Stimulated activated naive CD8-positive, alpha-beta T cell treated with anti-CD3 and anti-CD28 coated beads, Interleukin-15, amount 100 ng/mL, for 72 hours (primary cell): ENCODE measurements at places on chromosomes 5 and 9.

- DNase-seq, result no peak
Measured at GRCh38 chr5:96066386-96066719, 104.7 kb upstream of the ELL2 start.

- no peak for DNase-seq
Measured at GRCh38 chr5:98468188-98468869, 305.1 kb upstream of the RGMB start.

DNA sequence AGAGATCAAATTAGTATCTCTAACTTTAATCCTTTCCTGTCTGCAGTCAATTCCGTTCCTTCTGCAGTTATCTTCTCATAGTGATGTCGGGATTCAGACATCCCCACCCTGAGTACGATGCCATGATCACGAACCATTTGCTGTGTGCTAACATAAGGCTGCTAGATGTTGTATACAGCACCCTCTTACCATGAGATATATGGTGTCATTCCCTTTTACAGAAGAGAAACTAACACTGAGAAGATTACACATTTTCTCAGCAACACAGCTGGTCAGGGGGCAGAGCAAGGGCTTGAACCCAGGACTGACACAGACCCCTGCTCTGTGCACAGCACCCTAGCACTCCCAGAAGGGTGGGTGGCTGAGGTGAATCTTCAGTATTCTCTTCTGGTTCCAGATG is 46.9 kb upstream of the HSD17B4 start:
- no peak for DNase-seq

- DNase-seq, result no peak
Measured at GRCh38 chr9:83284746-83285145, 221.8 kb upstream of the RASEF start.

DNA sequence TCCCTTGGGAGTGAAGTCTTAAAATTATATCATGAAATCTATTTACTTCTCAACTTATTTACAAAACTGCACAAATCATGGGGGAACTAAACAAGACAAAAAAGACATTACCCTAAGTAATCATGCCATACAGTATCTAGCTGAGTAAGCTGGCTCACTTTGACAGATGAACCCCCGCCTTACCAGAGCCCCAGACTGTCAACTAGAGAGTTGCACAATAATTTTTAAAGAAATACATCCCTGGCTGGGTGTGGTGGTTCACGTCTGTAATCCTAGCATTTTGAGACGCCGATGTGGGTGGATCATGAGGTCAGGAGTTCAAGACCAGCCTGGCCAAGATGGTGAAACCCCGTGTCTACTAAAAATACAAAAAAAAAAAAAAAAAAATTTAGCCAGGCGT is 62.3 kb downstream of the LPAR1 start:
- no peak for DNase-seq

- no peak for DNase-seq
Measured at GRCh38 chr5:138833080-138833479, 42.1 kb downstream of the LRRTM2 start.

DNA sequence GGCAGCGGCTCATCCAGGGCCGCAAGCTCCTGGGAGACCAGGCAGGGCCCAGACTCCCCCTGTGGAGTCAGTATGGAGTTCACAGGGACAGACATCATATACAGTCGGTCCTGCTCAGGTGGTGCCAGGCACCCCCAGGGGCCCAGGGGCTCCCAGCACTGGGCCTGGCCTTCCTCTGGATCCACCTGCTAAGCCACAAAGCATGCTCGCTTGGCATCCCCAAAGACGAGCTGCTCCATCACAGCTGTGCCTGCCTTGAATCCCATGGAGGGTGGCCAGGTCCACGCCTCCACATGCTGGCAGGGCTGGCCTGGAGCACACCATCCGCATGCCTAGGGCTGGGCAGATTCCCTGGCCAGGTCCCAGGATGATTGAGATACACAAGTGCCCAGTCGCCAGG is 4.6 kb downstream of the BICD2 start:
- no peak for DNase-seq

DNA sequence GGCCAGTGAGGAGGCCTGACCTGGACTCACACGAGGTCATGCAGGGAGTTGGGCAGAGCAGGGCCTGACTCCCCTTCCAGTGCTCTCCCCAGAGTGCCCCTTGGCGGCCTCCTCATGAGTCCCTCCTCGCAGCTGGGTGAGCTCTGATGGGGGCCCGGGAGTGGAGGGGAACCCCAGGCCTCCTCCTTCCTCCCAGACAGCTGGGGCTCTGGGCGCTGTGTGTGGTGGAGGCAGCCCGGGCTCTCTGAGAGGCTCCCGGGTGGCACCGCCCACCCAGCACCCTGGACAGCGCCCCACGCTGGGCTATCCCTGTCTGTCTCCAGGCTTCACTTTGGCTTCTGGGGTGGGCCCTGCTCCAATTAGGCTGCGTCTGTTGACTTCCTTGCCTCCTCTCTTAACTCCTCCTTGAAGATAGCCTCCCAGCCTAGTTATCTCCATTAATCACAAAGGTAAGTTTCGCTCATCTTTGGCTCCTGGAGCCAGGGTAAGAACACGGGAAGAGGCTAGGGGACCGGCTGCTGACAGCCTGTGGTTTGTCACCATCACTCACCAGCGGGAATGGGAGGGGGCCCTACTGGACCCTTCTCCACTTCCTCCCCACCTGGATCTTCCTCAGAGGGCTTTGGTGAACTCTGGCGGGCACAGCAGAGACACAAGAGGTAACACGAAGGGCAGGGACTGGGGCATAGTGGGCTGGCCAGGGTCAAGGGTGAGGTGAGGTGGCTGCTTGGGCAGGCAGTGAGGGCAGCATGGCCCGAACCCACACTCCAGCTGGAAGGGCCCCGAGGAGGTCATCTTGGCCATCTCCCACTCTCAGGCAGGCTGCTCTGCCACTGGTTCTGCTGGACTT is 13.1 kb downstream of the PSD2 start:
- peak; percentile 29 for DNase-seq

DNA sequence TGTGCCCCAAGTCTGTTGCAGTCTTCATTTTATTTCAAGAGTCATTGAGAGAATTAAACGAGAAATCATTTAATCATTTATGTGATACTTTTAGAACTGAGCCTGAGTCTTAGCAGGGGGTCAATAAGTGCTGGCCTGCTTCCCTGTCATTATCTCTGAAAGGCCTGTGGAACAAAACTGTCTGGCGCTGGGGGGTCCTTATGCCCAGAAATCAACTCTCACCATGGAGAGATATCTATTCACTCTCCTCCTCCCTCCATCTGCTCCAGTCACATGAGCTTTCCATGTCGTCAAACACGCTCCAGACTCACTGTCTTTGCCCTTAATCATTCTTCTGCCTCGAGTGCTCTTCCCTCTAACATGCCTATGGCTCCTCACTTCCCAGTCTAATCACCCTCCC is 136.8 kb downstream of the ESM1 start:
- DNase-seq, result no peak

GRCh38 chr5:1435369-1435768 is 9.9 kb downstream of the SLC6A3 start:
- DNase-seq, result peak; percentile 2

GRCh38 chr9:893843-894420 is 52.4 kb downstream of the DMRT1 start:
- peak; percentile 91 for DNase-seq

DNA sequence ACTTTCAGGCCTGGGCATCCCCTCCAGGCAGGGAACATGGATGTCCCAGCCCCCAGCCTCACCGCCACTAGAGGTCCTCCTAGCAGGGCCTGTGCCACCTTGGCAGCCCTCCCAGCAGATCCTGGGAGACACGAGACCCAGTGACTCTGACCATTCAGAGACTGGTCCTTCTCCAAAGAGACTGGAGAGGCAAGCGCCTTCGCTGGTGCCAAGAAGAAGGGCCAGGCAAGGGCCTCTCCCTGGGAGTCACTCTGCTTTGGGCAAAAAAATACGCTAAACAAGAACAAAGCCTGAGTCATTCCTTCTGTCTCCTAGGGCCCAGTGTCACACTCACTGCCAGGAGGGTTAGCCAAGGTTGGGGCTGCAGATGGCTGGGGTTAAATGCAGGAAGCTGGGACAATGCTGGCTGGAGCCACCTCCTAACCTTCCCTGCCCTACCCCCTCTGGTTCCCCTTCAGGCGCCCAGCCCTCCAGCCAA is 35.3 kb upstream of the SMIM23 start:
- no peak for DNase-seq

GRCh38 chr5:67431191-67431590 is 234.6 kb upstream of the CD180 start:
- DNase-seq, result no peak

- DNase-seq, result no peak
Measured at GRCh38 chr9:35683323-35683722, 6.4 kb downstream of the TPM2 start.

DNA sequence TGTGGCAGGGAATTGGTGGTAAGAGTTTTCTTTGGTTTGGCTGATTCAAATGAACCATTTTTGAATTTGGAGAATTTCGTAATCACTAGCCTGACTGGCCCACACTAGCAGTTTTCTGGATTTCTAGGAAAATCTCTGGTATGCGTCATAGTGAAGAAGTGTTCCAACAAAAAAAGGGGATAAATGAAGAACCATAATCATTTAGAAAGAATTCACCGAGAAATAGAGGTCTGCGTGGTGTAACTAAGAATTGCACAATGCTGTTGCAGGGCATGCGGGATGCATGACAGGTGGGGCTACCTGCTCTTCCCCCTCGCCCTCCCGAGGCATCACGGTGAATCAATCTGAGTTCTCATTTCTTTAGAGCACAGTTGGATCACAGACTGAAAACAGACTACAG is 232.3 kb upstream of the PAPPA start:
- no peak for DNase-seq

DNA sequence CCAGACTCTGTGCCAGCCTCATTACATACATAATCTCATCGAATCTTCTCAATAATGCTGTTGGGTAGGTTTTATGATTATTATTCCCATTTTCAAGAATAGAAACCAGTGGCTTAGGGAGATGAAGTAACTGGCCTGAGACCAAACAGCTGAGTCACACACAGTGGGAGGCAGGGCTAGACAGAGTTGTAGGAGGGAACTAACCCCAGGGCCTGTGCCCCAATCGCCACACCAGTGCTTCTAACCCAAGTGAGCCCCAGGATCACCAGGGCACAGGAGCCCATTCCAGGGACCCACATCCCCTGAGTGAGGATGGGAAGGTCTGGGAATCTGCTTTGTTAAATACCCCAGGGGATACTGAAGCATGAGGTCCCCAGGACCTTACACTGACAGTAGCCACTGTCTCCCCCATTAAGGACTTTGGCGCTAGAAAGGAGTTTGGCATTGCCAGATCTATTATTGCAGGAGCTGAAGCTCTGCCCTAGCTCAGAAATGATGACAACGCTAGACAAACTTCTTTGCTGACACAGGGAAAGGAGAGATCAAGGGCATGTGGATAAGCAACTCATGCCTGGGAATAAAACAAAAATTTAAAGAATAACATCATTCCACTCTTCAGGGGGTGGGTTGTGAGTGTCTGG is 63.8 kb upstream of the PPARGC1B start:
- no peak for DNase-seq

GRCh38 chr5:73142035-73142434 is 21.7 kb downstream of the TMEM171 start:
- DNase-seq, result no peak

- DNase-seq, result no peak
Measured at GRCh38 chr9:3906437-3907213, 380.8 kb upstream of the RFX3 start.

DNA sequence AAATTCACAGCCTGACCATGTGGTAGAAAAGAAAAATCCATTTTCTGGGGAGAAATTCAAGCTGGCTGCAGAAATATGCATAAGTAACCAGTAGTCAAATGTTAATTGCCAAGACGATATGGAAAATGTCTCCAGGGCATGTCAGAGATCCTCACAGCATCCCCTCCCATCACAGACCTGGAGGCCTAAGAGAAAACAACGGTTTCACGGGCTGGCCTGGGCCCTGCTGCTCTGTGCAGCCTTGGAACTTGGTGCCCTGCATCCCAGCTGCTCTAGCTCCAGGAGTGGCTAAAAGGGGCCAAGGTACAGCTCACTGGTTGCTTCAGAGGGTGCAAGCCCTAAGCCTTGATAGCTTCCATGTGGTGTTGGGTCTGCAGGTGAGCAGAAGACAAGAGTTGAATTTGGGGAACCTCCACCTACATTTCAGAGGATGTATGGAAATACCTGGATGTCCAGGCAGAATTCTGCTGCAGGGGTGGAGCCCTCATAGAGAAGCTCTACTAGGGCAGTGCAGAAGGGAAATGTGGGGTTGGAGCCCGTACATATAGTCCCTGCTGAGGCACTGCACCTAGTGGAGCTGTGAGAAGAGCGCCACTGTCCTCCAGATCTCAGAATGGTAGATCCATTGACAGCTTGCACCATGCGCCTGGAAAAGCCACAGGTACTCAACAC is 49.7 kb downstream of the PTBP3 start:
- DNase-seq, result no peak

DNA sequence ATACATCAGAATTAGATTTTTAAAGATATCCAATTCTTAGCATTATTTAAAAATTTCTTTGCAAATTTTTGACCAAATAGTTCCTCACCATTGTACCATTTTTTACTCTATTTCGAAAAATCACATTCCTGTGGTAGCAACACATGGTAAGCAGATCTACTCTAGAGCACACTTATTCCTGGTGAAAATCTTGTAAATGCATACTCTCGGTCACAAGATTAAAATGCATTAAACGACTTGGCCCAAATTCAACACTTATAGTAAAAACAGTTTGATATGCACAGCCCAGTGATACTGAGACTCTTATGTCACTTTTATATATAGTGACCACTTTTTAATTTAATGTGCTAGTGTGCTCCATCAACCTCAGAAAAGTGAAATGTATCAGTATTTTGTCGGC is 208.8 kb upstream of the TARS1 start:
- no peak for DNase-seq

DNA sequence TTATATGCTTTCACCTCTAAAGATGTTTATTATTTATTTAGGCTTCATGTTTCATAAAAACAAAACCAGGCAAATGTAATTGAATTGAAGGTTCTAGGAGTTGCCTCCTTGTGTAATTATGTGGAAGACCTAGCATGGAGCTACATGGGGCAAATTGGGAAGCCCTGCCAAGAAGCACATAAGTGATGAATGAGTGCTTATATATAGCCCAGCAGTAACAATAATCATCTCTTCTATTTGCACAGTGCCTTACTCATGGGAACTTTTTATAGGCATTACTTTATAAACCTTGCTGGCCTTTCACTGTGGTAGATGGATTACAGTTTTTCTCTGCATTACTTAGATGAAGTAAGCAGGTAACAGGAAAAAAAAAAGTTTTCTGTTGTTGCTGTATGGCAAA is 40.0 kb upstream of the GRAMD2B start:
- no peak for DNase-seq

- no peak for DNase-seq
Measured at GRCh38 chr5:22033066-22033465, 820.1 kb downstream of the CDH12 start.

GRCh38 chr9:111037708-111038330 is 451 bp downstream of the LPAR1 start:
- DNase-seq, result peak; percentile 2

- DNase-seq, result no peak
Measured at GRCh38 chr5:179766021-179766725, 27.6 kb upstream of the LTC4S start.

DNA sequence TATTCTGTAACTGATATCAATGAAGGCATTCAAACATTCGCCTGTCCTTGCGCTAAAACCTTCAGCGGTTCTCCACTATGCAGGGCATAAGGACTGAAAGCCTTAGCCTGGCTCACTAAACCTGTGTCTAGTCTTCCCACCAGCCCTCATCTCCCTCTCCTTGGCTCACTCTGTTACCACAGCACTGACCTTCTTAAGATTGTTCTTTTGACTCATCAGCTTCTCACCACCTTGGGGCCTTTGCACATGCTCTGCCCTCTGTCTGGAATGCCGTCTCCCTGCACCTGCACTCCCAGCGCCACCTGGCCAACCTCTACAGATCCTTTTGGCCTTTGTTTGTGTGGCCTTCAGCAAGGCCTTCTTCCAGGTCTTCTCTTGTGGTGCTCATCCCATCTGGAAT is 131.8 kb upstream of the IER5L start:
- no peak for DNase-seq

- DNase-seq, result no peak
Measured at GRCh38 chr9:16624744-16625117, 245.7 kb downstream of the BNC2 start.
